ENCODE measurements at places on chromosomes 6 and 20.

DNA sequence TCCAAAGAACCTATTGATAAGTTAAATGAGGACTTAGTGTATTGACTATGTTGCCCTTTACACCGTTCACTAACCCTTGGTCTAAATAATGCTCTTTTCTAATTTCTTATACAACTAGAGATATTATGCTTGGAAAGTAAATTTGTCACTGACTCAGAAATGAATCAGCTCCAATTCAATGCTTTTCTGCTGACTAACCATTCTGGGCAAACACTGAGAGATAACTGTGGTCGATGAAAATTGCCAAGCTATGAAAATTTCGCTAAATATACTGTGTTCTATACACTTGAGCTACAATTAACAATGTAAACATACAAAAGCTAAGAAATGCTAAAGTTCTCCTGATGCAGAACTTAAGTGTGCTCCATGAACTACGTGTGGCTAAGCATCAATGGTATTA is 23.1 kb upstream of the FBXO9 start:
- no peak for DNase-seq

DNA sequence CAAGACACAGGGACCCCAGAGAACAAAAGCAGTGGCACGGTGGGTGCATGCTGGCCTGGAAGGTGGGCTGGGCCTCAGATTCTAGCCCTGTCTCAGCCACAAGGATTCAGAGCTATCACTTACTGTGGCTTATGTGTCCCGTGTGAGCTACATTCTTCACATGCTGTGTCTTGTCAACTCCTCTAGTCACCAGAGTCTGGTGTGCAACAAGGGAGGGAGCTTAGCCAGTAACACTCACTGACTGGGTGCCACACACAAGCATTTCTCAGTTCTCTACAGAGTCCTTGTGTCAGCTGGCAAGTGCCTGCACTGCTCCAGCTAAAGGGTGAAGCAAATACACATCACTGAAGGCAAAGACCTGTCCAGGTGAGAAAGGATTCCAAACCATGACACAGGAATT is 186.9 kb upstream of the CDYL start:
- DNase-seq: no peak

GRCh38 chr6:42043787-42044475 is 6.4 kb upstream of the TAF8 start:
- peak; percentile 74 for DNase-seq

DNA sequence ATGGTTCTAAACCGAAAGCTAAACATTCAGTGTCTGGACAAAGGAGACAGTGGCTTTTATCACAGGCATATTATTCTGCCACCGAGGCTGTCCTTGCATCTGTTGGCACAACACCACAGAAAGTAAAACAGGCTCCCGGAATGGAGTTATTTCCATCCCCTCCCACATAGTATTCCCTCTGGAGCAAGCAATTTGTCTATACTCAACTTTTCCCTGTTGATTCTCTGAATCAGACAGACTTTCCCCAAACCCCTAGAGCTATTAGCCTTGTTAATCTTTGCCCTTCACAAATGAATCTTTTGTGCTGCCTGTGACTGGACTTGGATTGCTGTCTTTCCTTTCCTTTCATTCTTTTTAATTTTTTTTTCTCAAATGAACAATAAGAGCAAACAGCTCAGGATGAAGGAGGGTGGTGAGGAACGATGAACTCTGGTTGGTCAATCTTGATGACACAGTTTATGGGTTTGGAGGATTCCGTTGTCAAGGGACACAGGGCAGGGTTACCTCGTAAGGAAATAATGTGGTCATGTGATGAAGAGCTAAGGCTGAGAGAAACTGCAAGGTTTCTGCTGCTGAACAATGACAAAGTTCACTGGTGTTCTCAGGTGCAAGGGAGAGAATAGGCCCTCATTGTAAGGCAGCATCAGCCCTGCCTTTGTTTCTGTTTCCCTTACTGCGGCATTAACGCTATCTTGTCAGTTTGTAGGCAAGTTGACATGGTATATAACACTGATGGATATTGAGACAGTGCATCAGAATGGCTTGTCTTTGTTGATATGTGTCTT is 275.0 kb upstream of the BMP2 start:
- DNase-seq: no peak

- DNase-seq: no peak
Measured at GRCh38 chr6:83590416-83590815, 78.1 kb downstream of the PRSS35 start.

GRCh38 chr20:41436679-41437078 is 70.1 kb upstream of the EMILIN3 start:
- no peak for DNase-seq

GRCh38 chr6:49649988-49650387 is 13.3 kb upstream of the RHAG start:
- no peak for DNase-seq

- peak; percentile 63 for DNase-seq
Measured at GRCh38 chr6:32413427-32414047, 6.6 kb upstream of the BTNL2 start.

- DNase-seq: no peak
Measured at GRCh38 chr20:10807013-10807412, 133.2 kb upstream of the JAG1 start.

DNA sequence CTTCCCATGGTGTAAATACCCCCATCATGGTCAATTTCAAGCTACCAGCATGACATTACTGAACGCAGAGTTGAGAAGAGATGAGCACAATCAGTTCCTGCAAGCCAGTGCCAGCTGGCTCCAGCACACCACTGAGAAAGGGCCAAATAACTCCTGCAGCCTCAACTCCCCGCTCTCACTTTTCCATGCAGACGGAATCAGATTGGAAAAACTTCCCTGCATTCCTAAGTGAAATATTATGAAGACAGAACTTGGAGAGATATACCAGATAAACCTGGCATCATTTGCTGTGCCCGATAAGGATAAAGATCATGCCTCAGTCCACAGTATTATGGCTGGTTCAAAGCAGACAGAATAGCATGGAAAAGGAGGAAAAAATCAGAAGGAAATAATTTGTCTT is 56.7 kb downstream of the FILIP1 start:
- DNase-seq: no peak

DNA sequence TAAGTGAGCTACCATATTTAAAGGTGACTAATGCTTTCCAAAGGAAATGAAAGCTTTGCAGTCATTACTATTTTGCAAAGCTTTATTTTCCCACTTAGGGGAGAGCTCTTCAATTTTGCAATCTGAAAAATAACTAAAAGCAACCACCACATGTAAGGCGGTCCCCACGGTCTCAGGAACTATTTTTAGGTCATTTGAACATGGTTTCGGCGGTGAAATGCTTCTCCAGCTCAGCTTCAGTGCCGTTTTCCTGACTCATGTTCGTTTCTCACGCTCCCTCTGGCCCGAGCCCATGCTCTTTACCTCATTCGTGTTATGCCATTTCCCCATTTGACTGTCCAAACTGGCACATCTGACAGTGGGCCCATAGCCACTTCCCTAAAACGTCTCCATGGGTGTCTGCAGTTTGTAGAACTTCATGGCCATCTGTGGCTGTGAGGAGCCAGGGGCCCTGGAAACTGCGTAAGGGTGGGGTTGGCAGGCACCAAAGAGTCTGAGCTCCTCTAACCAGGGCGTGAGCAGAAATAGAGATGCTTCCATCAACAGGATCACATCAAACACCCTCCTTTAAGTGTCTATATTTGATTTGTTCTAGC is 46.5 kb downstream of the ADTRP start:
- no peak for DNase-seq

GRCh38 chr20:41738604-41739206 is 120.5 kb upstream of the CHD6 start:
- no peak for DNase-seq

DNA sequence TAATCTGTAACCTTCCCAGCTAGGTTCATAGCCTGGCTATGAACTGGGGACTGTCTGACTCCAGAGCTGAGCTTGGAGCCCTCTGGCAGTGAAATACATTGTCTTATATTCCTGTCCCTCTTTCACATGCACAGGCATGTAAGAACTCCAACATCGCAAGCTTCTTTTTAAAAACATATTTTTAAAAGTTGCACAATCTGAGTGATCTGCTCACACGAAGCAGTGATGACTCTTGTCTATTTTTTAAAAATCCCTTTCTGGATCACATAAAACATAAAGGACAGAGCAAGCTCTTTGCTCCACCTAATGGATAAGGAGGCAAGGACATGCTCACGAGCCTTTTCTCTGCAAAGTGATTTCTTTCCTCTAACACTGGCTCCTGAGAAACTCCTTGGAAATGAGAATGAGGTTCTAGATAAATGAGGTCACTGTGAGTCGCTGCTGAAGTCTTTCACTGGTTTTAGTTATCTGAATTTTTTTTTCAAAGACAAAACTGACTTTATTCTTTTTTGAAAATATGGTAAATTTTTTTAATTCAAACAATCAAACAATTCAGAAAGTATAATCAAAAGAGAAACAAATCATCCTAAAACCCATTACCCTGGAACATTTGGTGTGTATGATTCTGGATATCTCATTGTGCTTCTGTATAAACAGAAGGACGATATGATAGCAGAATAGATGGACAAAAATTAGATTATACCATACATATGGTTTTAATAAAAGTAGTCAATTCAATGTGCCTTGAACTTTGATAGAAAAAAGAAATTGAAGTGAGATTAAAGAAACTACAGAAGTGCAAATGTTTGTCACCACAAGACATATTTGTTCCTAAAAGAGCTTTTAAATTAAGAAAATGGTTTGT is 30.8 kb downstream of the IL20RA start:
- no peak for DNase-seq

- no peak for DNase-seq
Measured at GRCh38 chr6:73047801-73048200, 177.5 kb downstream of the KHDC1L start.

DNA sequence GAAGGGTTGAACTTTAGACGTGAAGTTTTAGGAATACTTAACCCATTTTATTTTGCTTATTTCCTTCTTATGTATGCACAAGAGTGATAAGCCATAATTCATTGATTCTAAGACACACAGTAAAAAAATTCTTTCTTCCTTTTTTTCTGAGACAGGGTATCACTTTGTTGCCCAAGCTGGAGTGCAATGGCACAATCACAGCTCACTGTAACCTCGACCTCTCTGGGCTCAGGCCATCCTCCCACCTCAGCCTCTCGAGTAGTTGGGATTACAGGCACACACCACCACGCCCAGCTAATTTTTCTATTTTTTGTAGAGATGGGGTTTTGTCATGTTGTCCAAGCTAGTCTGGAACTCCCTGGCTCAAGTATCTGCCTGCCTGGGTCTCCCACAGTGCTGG is 116.6 kb upstream of the RNF24 start:
- DNase-seq: no peak

DNA sequence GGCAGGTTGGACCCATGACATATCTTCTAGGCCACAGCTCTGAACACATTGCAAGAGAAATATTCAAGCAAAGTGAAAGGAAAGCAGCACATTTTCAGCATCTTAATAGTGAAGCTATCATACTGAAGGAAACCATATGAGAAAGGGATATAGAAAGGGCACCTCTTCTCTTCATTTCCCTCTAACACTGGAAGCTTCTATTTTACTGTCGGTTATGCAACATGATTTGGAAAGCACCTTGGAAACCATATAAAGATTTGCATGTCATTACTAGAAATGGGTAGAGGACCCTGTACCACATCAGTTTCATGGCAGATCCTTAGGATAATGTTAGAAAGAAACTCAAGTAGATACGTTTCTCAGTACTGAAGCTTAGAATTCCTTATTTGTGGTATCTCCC is 70.5 kb upstream of the HMGN3 start:
- no peak for DNase-seq
